ENCODE measurements at places on chromosomes 6 and 20.

DNA sequence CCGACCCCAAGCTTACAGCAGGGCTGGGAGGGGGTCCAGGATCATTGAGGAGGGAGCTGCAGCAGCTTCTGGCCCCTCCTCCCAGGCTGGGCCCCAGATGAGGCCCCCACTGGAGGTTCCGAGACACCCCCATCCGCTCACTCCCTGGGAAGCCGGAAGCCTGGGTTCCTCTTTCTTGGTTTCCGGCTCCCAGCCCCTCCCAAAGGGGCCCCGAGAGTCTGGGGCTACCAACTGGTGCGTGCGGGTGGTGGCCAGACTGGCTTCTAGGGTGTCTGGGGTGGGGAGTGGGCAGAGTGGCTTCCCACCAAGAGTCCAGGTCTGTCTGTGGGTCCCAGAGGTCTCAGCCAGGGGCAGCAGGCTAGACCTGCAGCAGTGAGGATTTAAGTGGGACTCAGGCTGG is 2.2 kb downstream of the RGS19 start:
- H3K27ac ChIP-seq = no peak overlapping the region
- DNase-seq = no peak
- H3K4me1 ChIP-seq = peaks cover 47% of the 10 kb centered on the region

DNA sequence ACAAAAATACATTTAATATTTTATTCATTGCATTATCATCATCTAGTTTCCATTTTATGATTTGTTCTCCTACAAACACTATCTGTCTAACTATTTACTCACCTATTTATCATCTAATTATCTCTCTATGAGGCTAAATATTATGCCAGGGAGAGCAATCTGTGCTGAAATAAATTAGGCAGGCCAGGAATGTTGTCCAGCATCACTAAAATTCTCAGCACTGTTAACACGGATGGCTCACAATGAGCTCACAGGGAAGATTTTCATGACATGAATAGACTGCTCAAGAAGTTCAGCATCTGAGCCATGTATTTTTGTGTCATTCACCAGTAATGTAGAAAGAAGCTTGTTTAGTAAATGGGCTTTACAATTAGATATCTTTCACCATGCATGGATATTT is 1277.2 kb downstream of the GRIK2 start:
- no peaks in the 10 kb centered on the region for H3K36me3 ChIP-seq
- DNase-seq = no peak
- H3K27me3 ChIP-seq = no peaks in the 10 kb centered on the region
- no peaks in the 10 kb centered on the region for H3K4me1 ChIP-seq

DNA sequence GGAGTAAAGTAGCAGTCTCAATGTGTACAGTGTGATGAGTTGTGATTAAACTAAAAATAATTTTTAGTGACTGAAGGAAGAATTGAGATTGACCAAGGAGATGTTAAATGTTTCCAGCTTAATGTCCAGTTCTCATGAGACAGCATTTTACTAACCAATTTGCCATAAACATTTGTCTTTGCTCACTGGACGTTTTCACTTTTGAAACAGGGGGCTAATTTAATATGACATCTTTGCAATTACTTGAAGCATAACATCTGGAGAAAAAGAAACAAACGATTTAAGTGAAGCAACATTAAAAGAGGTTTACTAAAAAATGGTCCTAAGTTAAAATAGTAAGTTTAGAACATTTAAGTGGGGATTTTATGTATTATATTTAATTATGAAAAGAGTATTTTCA is 443.8 kb downstream of the BCKDHB start:
- H3K27ac ChIP-seq = no peak overlapping the region
- no peak for DNase-seq
- peaks cover 8% of the 10 kb centered on the region for H3K4me1 ChIP-seq
- no peaks in the 10 kb centered on the region for H3K36me3 ChIP-seq

DNA sequence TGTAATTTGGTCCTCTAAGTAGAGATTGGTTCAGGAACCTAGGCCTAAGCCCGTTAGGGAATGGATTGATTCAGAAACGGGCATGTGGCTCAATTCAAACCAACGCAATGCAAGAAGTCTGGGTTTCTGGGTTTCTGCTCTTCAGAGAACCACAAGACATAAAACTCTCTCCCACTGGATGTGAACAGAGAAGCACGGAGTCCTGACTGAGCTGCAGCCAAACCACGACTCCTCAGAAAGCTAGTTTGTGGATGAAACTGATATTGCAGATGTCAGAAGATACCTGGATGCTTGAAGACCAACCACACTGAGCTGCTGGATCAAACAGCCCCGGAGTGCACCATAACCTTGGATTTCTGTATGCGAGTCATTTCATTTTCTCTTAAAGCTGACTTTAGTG is 50.0 kb downstream of the SOD2 start:
- no peak overlapping the region for H3K27ac ChIP-seq
- H3K4me1 ChIP-seq = no peaks in the 10 kb centered on the region
- no peak for DNase-seq
- H3K36me3 ChIP-seq = no peaks in the 10 kb centered on the region
- H3K27me3 ChIP-seq = no peaks in the 10 kb centered on the region
- no peak overlapping the region for H3K4me3 ChIP-seq

DNA sequence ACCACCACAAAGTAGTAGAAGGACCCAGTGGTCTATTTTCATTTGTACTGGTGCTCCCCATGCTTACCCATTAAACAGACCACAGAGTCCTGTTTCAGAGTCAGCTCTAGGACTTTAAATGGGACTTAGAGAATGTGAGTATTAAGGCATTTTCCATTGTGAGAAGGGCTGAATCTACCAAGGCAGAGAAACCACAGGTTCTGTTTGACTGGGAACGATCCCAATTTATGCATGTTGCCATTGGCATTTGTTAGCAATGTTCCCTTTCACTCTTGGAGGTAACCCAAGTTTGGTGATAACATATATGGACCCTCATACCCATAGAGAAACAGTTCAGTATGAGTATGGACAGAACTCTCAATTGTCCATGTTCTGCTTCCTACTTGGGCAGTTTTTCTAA is 672.8 kb downstream of the KIF16B start:
- H3K4me3 ChIP-seq = no peak overlapping the region
- H3K36me3 ChIP-seq = no peaks in the 10 kb centered on the region
- no peaks in the 10 kb centered on the region for H3K27me3 ChIP-seq
- no peak for DNase-seq
- H3K4me1 ChIP-seq = no peaks in the 10 kb centered on the region
- no peak overlapping the region for H3K27ac ChIP-seq

GRCh38 chr6:128078276-128078675 is 177.4 kb upstream of the THEMIS start:
- H3K27ac ChIP-seq = no peak overlapping the region
- H3K4me3 ChIP-seq = no peak overlapping the region
- H3K4me1 ChIP-seq = no peaks in the 10 kb centered on the region
- DNase-seq = no peak

- peaks cover 13% of the 10 kb centered on the region for H3K27me3 ChIP-seq
- no peak overlapping the region for H3K27ac ChIP-seq
Observed at GRCh38 chr6:43304361-43304760, 4.3 kb downstream of the CRIP3 start.

GRCh38 chr6:170098428-170099170 is 192.3 kb downstream of the DLL1 start:
- no peaks in the 10 kb centered on the region for H3K4me1 ChIP-seq
- H3K36me3 ChIP-seq = no peaks in the 10 kb centered on the region
- peak; percentile 40 for DNase-seq
- no peak overlapping the region for H3K4me3 ChIP-seq
- no peak overlapping the region for H3K27ac ChIP-seq

DNA sequence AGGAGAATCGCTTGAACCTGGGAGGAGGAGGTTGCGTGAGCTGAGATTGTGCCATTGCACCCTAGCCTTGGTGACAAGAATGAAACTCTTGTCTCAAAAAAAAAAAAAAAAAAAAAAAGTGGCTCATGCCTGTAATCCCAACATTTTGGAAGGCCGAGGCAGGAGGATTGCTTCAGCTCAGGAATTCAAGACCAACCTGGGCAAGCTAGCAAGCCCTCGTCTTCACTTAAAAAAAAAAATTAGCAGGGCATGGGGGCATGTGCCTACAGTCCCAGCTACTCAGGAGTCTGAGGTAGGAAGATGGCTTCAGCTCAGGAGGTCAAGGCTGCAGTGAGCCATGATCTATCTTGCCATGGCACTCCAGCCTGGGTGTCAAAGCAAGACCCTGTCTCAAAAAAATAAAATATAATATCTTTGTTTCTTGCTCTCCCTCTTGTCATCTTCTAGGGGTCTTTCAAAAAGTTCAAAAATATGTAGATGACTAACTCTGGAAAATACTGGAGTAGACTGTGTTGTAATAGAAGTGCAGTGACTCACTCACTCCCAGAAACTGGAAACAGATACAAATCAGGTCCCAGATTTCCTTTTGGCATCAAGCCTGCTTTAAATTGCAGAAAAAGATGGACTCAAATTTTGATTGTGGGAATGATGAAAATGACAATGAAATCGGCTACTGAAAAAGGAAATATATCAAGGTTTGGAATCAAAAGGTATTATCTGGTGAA is 2.8 kb upstream of the GINM1 start:
- DNase-seq = no peak
- H3K27ac ChIP-seq = no peak overlapping the region
- peaks cover 20% of the 10 kb centered on the region for H3K4me1 ChIP-seq
- H3K27me3 ChIP-seq = no peaks in the 10 kb centered on the region

GRCh38 chr6:54716877-54717276 is 129.7 kb upstream of the FAM83B start:
- no peaks in the 10 kb centered on the region for H3K36me3 ChIP-seq
- H3K27me3 ChIP-seq = no peaks in the 10 kb centered on the region
- no peak overlapping the region for H3K4me3 ChIP-seq
- peaks cover 6% of the 10 kb centered on the region for H3K4me1 ChIP-seq

DNA sequence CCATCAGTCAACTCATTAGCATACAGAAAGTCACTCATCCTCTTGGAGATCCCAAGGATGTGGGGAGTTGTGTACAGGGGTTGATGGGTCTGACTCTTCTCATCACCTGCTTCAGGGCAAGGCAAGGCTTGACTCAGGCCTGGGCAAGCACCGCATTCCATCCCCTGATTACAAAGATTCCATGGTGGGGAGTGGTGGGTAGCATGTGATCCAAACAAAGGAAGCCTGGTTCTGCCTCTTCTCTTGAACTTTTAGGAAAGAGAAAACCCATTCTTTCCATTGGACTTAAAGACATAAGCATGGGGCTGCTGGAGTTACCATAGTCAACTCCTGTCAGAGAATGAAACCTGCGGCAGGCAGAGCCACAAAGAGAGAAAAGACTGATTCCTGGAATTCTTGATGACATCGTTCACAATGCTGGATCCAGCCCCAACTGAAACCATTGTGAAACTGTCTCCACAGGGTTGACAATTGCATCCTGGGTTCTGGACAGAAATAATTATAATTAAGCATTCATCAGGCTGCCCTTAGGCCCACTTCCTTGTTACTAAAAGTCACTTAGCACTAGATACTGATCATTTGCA is 235.8 kb upstream of the KCNG1 start:
- peaks cover 3% of the 10 kb centered on the region for H3K4me1 ChIP-seq
- no peaks in the 10 kb centered on the region for H3K36me3 ChIP-seq
- no peak overlapping the region for H3K27ac ChIP-seq
- H3K4me3 ChIP-seq = no peak overlapping the region
- no peak for DNase-seq

GRCh38 chr6:16168121-16168520 is 39.2 kb downstream of the MYLIP start:
- H3K27ac ChIP-seq = no peak overlapping the region
- no peaks in the 10 kb centered on the region for H3K4me1 ChIP-seq
- H3K36me3 ChIP-seq = no peaks in the 10 kb centered on the region

GRCh38 chr6:21478883-21479539 is 114.5 kb upstream of the SOX4 start:
- H3K27ac ChIP-seq = no peak overlapping the region
- no peaks in the 10 kb centered on the region for H3K36me3 ChIP-seq
- H3K4me3 ChIP-seq = peak overlapping the region; percentile 24
- H3K27me3 ChIP-seq = no peaks in the 10 kb centered on the region
- H3K4me1 ChIP-seq = peaks cover 8% of the 10 kb centered on the region

DNA sequence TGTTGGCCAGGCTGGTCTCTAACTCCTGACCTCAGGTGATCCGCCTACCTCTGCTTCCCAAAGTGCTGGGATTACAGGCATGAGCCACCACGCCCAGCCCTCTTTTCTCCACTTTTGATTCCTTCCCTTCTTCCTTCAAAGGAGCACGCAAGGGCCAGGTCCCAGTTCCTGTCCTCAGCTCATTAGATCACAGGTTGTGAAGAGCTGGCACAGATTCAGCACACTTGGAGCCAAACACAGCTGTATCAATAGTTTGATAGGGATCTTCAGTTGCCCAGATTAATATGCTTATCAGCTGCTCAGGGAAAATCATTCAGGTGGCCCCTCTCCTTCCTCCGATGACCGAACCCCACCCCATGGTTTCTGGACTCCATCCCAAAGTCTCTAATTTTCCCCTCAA is 14.4 kb upstream of the SLC22A23 start:
- DNase-seq = no peak
- no peak overlapping the region for H3K4me3 ChIP-seq
- no peaks in the 10 kb centered on the region for H3K36me3 ChIP-seq
- H3K27me3 ChIP-seq = no peaks in the 10 kb centered on the region
- H3K4me1 ChIP-seq = peaks cover 38% of the 10 kb centered on the region
- H3K27ac ChIP-seq = no peak overlapping the region

DNA sequence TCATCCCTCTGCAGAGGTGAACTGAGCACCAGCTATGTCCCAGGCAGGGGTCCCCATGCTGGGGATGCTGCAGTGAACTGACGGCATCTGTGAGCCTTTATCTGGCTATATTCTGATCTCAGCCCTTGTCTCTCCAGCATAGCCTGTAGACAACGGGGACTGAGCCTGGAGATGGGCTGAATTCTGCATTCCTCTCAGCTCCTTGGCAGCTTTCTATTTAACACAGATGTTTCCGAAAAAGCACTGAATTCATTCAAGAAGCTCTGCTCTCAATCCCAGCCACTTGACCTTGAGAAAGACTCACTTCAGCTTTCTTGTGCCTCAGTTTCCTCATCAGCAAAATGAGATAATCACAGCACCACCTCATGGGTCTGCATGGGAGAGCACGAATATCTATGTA is 204.4 kb upstream of the PMEPA1 start:
- H3K4me1 ChIP-seq = no peaks in the 10 kb centered on the region
- H3K27me3 ChIP-seq = no peaks in the 10 kb centered on the region
- no peak overlapping the region for H3K27ac ChIP-seq
- H3K4me3 ChIP-seq = no peak overlapping the region

DNA sequence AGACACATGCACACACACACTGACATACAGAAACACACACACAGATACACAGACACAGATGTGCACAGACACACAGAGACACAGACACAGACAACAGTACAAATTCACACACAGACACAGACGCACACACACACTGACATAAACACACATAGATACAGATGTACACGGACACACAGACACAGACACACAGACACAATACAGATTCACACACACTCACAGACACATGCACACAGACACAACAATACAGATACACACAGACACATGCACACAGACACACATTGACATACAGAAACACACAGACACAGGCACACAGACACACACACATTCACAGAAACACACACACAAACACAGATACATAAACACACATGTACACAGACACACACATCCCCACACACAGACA is 183.6 kb downstream of the SMOC2 start:
- H3K4me3 ChIP-seq = no peak overlapping the region
- H3K27ac ChIP-seq = no peak overlapping the region
- H3K4me1 ChIP-seq = no peaks in the 10 kb centered on the region
- H3K36me3 ChIP-seq = no peaks in the 10 kb centered on the region
